WTC11 (cell line): ENCODE measurements at places on chromosomes 4 and X. TPM values are rescaled to one million over a fixed set of nuclear protein-coding genes. Genes with fewer than 3 reads are reported as not detected.

GRCh38 chr4:2660596-2661211 lies 95.4 kb downstream of the TNIP2 start:
- DNase-seq = no peak
- H3K27me3 ChIP-seq = no peaks in the 10 kb centered on the region
- no peaks in the 10 kb centered on the region for H3K4me1 ChIP-seq
- no peak overlapping the region for H3K27ac ChIP-seq
- no peak overlapping the region for H3K4me3 ChIP-seq
- H3K36me3 ChIP-seq = peaks cover 57% of the 10 kb centered on the region

GRCh38 chr4:54818481-54818880 lies 160.7 kb downstream of the KIT start:
- DNase-seq = no peak
- H3K4me1 ChIP-seq = peaks cover 27% of the 10 kb centered on the region
- H3K4me3 ChIP-seq = no peak overlapping the region
- H3K27ac ChIP-seq = no peak overlapping the region
- no peaks in the 10 kb centered on the region for H3K27me3 ChIP-seq

GRCh38 chr4:41214136-41214824 lies at the start of gene APBB2:
Gene APBB2, minus strand, starts transcription at chr4:41214542. Its CDS starts 181,288 bp downstream, at chr4:41033254.
- H3K27me3 ChIP-seq = peaks cover 13% of the 10 kb centered on the region
- peak; percentile 96 for DNase-seq
- H3K27ac ChIP-seq = no peak within 1 kb of the TSS
- H3K4me3 ChIP-seq = peak within 1 kb of the TSS; percentile 83
- peaks cover 46% of the 10 kb centered on the region for H3K4me1 ChIP-seq

GRCh38 chr4:54937501-54937900 lies 187.9 kb downstream of the KDR start:
- no peak overlapping the region for H3K27ac ChIP-seq
- H3K4me1 ChIP-seq = peaks cover 4% of the 10 kb centered on the region
- no peaks in the 10 kb centered on the region; the same call in 1 of the 2 replicates for H3K27me3 ChIP-seq
- no peak for DNase-seq
- H3K36me3 ChIP-seq = no peaks in the 10 kb centered on the region

DNA sequence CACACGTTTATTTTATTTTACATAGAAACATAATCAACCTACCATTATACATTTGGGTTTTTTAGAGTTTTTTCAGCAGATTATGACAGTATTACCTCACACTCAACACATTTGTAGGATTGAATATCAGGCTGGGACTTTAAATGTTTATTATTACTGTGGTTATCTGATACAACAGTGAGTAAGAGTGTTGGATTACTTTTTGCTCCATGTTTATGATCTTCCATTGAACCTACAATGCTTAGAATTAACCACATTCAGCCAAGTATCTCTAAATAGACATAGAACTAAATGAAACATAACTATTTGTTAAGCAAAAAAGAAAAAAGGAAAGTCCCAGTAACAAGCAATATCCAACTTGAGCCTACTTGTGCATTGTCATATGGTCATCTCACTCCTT lies 607.4 kb upstream of the PITX2 start:
- no peaks in the 10 kb centered on the region for H3K36me3 ChIP-seq
- H3K4me1 ChIP-seq = peaks cover 15% of the 10 kb centered on the region
- no peaks in the 10 kb centered on the region for H3K27me3 ChIP-seq

DNA sequence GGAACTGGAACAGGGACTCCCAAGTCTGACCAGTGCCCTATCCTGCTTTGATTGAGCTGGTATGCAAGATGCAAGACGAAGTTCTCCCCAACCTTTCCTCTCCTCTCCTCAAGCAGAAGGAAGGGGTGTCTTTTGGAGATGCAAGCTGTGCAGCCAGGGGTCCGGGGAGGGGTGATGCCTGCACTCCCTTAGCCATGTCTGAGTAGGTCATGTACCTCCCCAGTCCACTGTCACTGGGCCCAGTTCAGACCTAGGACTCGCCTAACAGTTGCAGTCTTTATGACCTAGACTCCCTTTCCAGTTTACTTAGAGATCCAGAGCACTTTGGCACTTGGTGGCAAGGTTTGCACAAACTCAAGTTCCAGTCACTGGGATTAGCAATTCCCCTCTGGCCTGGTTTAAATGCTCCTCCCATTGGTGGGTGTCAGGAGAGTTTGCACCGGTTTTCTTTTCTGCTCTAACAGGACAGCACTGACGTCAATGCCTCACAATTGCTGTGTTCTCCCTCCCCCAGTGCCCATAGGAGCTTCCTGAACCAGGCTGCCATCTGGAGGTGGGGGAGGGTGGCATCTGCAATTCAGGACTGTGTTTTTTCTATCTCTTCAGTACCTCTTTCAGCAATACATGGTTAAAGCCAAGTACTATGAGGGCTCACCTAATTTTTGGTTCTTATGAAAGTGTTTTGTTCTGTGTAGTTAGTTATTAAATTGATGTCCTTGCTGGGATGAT lies 782.2 kb downstream of the ARAP2 start:
- peaks cover 15% of the 10 kb centered on the region for H3K36me3 ChIP-seq
- no peak overlapping the region for H3K27ac ChIP-seq
- DNase-seq = peak; percentile 19
- no peak overlapping the region for H3K4me3 ChIP-seq
- H3K4me1 ChIP-seq = peaks cover 12% of the 10 kb centered on the region

DNA sequence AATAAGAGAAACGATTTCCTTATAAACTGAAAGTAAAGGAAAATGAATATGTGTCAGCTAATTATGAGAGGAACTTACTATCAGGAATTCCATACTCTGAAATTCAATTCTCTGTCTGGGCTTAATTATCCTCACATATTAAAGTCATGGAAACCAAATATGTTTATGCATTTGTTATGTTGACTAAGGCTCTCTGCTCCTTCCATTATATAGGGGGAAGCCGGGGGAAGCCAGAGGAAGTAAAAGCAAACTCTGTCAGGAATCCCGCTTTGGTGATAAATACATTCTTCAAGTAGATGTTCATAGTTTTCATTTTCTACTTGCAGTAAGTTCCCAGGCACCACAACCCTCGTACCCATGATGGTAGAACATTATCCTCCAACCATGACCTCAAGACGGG lies 142.8 kb upstream of the VCX2 start:
- no peak overlapping the region for H3K4me3 ChIP-seq
- H3K27ac ChIP-seq = no peak overlapping the region
- no peak for DNase-seq
- peaks cover 3% of the 10 kb centered on the region for H3K4me1 ChIP-seq
- H3K27me3 ChIP-seq = no peaks in the 10 kb centered on the region

GRCh38 chr4:26410385-26411293 lies 79.6 kb downstream of the CCKAR start:
- H3K4me1 ChIP-seq = peaks cover 51% of the 10 kb centered on the region
- H3K4me3 ChIP-seq = no peak overlapping the region

- DNase-seq = no peak
- no peaks in the 10 kb centered on the region for H3K4me1 ChIP-seq
- H3K36me3 ChIP-seq = no peaks in the 10 kb centered on the region
- H3K27ac ChIP-seq = no peak overlapping the region
Measured at GRCh38 chrX:96453139-96453538, 231.5 kb upstream of the DIAPH2 start.

DNA sequence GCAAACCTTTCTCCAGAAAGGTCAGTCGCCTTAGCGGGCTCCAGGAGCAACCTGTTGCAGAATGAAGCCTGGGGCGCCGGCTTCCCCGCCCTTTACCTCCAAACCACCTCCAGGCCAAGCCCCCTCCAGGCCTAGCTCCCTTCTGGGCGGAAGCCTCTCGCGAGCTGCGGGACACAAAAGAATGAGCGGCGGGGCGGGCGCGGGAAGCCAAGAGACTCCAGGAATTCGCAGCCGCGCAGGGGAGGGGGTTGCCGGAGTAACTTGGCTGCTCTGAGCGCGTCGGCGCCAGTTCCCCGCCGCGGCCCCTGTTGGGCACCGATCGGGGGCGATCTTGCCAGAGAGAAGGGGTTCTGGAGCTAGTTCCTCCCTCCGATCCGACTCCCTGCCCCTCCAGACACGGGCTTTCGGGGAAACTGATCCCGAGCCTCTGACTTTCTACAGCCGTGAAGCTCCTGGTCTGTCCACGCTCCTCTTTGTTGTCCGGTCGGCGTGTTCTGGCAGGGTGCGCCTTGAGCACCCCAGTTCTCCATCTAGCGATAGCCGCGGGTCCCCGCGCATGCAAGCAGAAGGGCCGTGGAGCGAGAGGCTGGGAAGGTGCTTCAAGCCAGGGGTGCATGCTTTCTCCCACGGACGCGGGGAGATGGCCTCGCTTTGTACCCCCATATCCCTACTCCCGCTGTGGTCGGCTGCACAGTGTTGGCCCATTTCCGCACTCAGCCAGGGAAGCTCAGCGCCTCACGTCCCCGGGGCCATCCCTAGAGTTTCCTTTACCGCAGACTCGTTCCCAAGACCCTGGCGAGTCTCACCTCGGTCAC lies 1.2 kb downstream of the PROM1 start:
- peak; percentile 93 for DNase-seq
- peaks cover 7% of the 10 kb centered on the region; the same call in 1 of the 2 replicates for H3K36me3 ChIP-seq
- peaks cover 43% of the 10 kb centered on the region for H3K27me3 ChIP-seq
- peak overlapping the region; percentile 35; the same call in 1 of the 2 replicates for H3K27ac ChIP-seq

GRCh38 chr4:121594796-121595526 lies 101.8 kb downstream of the ANXA5 start:
- no peak overlapping the region for H3K4me3 ChIP-seq
- no peaks in the 10 kb centered on the region for H3K36me3 ChIP-seq
- no peak for DNase-seq
- no peaks in the 10 kb centered on the region for H3K27me3 ChIP-seq
- H3K27ac ChIP-seq = no peak overlapping the region

- no peaks in the 10 kb centered on the region for H3K27me3 ChIP-seq
- DNase-seq = no peak
- no peak overlapping the region for H3K4me3 ChIP-seq
- H3K27ac ChIP-seq = peak overlapping the region; percentile 96
- H3K4me1 ChIP-seq = peaks cover 48% of the 10 kb centered on the region
Measured at GRCh38 chr4:40576651-40577480, 52.8 kb downstream of the RBM47 start.

- no peak for DNase-seq
- H3K27me3 ChIP-seq = peaks cover 3% of the 10 kb centered on the region
- H3K36me3 ChIP-seq = no peaks in the 10 kb centered on the region
- no peak overlapping the region for H3K4me3 ChIP-seq
- H3K27ac ChIP-seq = no peak overlapping the region
Measured at GRCh38 chrX:100647095-100647494, 3.1 kb downstream of the SRPX2 start.

- H3K4me3 ChIP-seq = no peak overlapping the region
- no peaks in the 10 kb centered on the region for H3K27me3 ChIP-seq
- no peaks in the 10 kb centered on the region for H3K36me3 ChIP-seq
- peak overlapping the region; percentile 36; the same call in 1 of the 2 replicates for H3K27ac ChIP-seq
- peaks cover 25% of the 10 kb centered on the region for H3K4me1 ChIP-seq
Measured at GRCh38 chr4:98939892-98940298, 11.0 kb upstream of the EIF4E start.

DNA sequence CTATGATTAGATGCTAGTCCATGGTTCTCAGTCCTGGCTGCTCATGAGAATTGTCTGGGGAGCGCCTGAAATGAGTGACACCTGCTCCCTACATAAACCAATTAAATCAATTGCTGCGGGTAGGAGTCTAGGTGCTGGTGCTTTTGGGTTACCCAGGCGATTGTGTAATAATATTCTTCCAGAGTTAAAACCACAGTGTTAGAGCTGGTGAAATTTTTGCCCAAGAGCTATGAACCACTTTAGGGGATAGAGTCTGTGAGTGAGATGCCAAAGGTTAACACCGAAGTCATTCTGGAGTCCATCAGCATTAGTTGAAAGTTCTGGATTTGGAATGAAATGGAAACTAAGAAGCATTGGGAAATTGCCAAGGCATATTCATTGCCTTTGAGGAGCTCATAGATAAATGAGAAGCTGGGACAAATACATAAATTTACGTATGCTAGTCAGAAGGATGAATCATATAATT lies 15.3 kb downstream of the PDK3 start:
- H3K36me3 ChIP-seq = peaks cover 3% of the 10 kb centered on the region; the same call in 1 of the 2 replicates
- H3K4me3 ChIP-seq = no peak overlapping the region
- H3K27me3 ChIP-seq = no peaks in the 10 kb centered on the region
- no peak for DNase-seq
- H3K27ac ChIP-seq = no peak overlapping the region
- H3K4me1 ChIP-seq = peaks cover 38% of the 10 kb centered on the region

DNA sequence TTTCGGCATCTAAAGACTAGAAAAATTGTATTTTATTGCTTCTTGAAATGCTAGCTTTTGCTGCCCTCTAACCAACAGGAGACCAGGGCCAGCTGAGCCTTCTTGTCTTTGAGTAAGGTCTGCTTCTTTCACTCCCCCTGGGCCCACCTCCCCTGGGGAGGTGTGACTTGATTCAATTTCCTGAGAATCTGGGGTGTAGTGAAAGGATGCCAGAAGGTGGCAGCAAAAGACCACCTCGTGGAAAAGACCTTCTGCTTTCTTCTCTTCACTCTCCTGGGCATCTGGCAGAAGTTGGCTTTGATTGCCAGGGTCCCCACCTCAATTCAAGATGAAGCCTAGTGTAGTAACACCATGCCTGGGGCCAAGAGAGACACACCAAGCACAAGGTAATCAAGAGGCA lies 96.5 kb upstream of the MAOA start:
- no peak overlapping the region for H3K4me3 ChIP-seq
- peaks cover 27% of the 10 kb centered on the region for H3K4me1 ChIP-seq
- H3K27ac ChIP-seq = no peak overlapping the region
- H3K36me3 ChIP-seq = peaks cover 3% of the 10 kb centered on the region
- H3K27me3 ChIP-seq = no peaks in the 10 kb centered on the region

DNA sequence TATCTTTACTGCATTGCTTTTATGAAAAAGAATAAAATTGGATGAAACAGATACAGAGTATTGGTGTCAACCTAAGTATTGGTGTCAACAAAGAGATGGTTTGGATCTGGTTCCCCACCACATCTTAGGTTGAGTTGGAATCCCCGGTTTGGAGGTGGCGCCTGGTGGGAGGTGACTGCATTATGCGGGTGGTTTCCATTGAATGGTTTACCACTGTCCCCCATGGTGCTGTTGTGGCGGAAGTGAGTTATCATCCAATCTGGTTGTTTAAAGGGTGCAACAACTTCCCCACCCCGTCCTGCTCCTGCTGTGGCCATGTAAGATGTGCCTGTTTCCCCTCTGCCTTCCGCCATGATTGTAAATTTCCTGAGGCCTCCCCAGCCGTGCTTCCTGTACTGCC lies 52.8 kb upstream of the CD99 start:
- no peaks in the 10 kb centered on the region for H3K27me3 ChIP-seq
- no peak for DNase-seq
- no peak overlapping the region for H3K4me3 ChIP-seq
- H3K4me1 ChIP-seq = peaks cover 5% of the 10 kb centered on the region; the same call in 1 of the 2 replicates
- peaks cover 27% of the 10 kb centered on the region for H3K36me3 ChIP-seq

- no peak for DNase-seq
- peaks cover 7% of the 10 kb centered on the region for H3K36me3 ChIP-seq
- no peaks in the 10 kb centered on the region for H3K4me1 ChIP-seq
Measured at GRCh38 chr4:128006592-128006991, 41.4 kb downstream of the ABHD18 start.

GRCh38 chr4:182671231-182671630 lies 246.0 kb downstream of the DCTD start:
- H3K4me1 ChIP-seq = no peaks in the 10 kb centered on the region
- H3K4me3 ChIP-seq = no peak overlapping the region
- DNase-seq = no peak
- H3K36me3 ChIP-seq = peaks cover 10% of the 10 kb centered on the region
- no peaks in the 10 kb centered on the region for H3K27me3 ChIP-seq
- no peak overlapping the region for H3K27ac ChIP-seq

Gene MAGEA6
- total RNA-seq = 0.30 to 1.0 TPM (median 0.60 TPM) in 3 replicates

Gene STATH
- not detected in 3 replicates for total RNA-seq

Gene IL3RA
- 0.26 to 0.48 TPM in 2 of 3 replicates, not detected in the other for total RNA-seq

Gene ASB11
- not detected in 3 replicates for total RNA-seq

Gene TRIM60
- not detected in 3 replicates for total RNA-seq

Gene PABPC1L2A
- 0.39 to 1.1 TPM (median 0.83 TPM) in 3 replicates for total RNA-seq

Gene AADAT
- total RNA-seq = 9.1 to 12.3 TPM (median 10.0 TPM) in 3 replicates

Gene MSX1
- 0.28 to 0.62 TPM (median 0.41 TPM) in 3 replicates for total RNA-seq

Gene PASD1
- total RNA-seq = 0.07 TPM in 1 of 3 replicates, not detected in the others

Gene MGARP
- total RNA-seq = 4.6 to 7.5 TPM (median 6.2 TPM) in 3 replicates

Gene PRRG3
- 5.1 to 9.8 TPM (median 7.1 TPM) in 3 replicates for total RNA-seq
